ENCODE measurements at places on chromosomes 4 and X. TPM values are rescaled to one million over a fixed set of nuclear protein-coding genes. Genes with fewer than 3 reads are reported as not detected.

The UNC5C gene
- 0.89 TPM for polyA plus RNA-seq

The FATE1 gene
- polyA plus RNA-seq, result 1.8 TPM

The PNMA6A gene
- polyA plus RNA-seq, result 2.0 TPM

The FRAS1 gene
- polyA plus RNA-seq, result 5.8 TPM

The TLR10 gene
- polyA plus RNA-seq, result 0.37 TPM

The GIMD1 gene
- polyA plus RNA-seq, result not detected

The GPM6B gene
- 15.9 TPM for polyA plus RNA-seq

The CRLF2 gene
- not detected for polyA plus RNA-seq

The IBSP gene
- not detected for polyA plus RNA-seq

The FMR1 gene
- polyA plus RNA-seq, result 50.3 TPM

The SEL1L3 gene
- polyA plus RNA-seq, result 22.3 TPM

The SORBS2 gene
- 26.8 TPM for polyA plus RNA-seq

The COX7B2 gene
- not detected for polyA plus RNA-seq

GRCh38 chrX:47586043-47586787 lies 4.0 kb downstream of the TIMP1 start:
- DNase-seq, result no peak

DNA sequence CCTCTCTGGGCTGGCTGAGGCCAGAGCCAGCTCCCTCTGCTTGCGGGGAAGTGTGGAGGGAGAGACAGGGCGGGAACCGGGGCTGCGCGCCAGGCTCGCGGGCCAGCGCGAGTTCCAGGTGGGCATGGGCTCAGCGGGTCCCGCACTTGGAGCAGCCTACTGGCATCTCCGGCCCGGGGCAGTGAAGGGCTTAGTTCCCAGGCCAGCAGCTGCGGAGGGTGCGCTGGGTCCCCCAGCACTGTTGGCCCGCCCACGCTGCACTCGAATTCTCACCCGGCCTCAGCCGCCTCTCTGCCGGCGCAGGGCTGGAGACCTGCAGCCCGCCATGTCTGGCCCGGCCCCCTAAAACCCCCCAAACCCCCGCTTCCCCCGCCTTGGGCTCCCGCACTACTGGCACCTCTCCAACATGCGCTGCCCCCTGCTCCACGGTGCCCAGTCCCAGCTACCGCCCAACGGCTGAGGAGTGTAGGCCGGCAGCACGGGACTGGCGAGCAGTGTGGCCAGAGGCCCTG lies 33.8 kb upstream of the FAT4 start:
- DNase-seq, result no peak

DNA sequence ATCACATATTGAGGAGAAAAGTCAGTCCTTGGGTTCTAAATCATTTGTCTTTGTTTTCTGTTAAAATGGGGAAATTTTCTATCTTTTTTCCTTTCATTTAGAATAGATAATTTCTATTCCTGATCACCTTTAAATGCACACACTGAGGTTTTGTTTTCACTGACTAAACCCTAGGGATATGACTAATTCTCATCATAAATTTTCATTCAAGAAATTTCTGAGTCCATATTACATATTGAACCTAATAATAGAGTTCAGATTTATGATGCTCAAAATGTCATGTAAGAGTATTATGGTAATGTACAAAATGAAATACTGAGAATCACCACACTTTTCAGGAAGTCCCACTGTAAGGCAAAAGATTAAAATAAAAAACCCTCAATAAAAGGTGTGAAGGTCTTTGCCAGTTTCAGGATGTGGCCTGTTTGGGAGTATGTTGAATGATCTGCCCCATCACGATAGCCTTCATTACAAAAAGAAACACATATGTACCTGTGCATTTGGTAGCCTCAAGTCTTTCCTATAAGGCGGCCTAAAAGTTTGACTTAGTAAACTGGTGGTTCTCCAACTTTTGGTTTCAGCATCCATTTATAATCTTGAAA lies 49.4 kb downstream of the LEF1 start:
- DNase-seq, result no peak

- DNase-seq, result no peak
These were observed 126.1 kb downstream of the MGST2 start for GRCh38 chr4:139791681-139792080.

- DNase-seq, result no peak
These were observed 184.2 kb upstream of the HCCS start for GRCh38 chrX:10926891-10927290.

DNA sequence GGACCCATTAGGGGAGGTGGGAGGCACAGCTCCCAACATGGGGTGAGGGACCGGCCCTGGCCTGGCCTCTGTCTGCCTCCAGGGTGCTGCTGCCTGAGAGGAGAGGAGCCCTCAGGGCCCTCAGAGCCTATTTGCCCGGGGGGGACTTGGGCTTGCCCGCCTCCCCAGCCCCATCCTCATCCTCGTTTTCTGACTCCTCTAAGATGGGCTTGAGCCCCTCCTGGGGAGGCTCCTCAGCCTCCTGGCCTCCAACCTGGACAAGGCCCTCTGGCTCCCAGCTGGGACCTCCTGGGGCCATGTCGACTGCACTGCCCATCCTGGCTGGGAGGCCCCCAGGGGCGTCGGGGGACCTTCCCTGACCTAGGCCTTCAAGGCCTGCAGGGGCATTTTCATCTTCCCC lies 2.8 kb downstream of the PNMA6F start:
- no peak for DNase-seq

DNA sequence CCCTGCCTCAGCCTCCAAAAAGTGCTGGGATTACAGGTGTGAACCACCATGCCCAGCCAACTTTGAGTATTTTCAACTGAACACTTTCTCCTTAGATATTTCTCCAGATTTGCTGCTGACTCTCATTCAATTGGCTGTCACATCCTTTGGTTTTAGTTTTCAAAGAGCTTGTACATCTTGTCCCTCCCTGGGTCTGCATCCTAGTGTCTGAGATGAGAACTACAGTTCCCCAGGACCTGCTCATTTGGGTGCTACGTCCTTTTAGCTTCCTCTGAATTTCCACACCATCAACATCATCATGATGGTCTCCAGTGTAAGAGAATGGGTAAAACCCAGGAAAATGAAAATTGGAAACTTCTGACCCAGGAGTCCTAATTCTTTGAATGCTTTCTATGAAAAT lies 312.9 kb downstream of the NLGN4X start:
- DNase-seq, result no peak

DNA sequence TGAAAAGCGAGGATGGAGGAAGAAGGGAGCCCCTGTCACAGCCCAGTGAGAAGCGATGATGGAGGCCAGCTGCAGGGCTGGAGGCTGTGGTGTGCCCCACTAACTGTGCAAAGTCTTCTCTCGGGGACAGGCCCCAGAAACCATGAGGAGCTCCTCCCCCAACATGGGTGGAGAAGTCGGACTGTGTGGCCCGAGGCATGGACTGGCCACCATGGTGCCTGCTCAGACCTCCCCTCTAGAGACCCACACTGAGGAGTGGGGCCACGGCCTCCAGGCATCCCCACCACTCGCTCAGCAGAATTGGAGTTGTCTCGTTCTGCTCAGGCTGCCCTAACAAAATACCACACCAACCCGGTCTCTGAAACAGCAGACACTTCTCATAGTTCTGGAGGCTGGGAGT lies 12.2 kb upstream of the PDE6B start:
- no peak for DNase-seq

GRCh38 chr4:185904381-185904780 lies 92.4 kb upstream of the SORBS2 start:
- DNase-seq, result no peak

GRCh38 chr4:43275779-43276178 lies 383.3 kb downstream of the GRXCR1 start:
- no peak for DNase-seq

DNA sequence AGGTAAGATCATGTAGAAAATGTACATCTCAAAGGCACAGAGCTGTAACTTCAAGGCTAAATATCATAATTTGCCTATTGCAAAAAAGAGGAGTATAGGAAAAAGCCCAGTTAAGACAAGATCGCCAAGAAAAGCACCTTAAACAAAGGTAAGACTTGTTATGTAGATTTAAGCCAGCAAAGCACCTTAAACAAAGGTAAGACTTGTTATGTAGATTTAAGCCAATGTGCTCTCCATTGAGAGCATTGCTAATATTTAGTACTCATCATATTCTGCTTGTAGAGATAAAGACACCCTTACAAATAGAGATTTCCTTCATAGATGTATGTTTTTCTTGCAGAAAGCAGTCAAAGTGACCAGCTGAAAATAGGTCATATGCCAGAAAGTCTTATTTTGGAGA lies 115.8 kb downstream of the ADAM29 start:
- no peak for DNase-seq

DNA sequence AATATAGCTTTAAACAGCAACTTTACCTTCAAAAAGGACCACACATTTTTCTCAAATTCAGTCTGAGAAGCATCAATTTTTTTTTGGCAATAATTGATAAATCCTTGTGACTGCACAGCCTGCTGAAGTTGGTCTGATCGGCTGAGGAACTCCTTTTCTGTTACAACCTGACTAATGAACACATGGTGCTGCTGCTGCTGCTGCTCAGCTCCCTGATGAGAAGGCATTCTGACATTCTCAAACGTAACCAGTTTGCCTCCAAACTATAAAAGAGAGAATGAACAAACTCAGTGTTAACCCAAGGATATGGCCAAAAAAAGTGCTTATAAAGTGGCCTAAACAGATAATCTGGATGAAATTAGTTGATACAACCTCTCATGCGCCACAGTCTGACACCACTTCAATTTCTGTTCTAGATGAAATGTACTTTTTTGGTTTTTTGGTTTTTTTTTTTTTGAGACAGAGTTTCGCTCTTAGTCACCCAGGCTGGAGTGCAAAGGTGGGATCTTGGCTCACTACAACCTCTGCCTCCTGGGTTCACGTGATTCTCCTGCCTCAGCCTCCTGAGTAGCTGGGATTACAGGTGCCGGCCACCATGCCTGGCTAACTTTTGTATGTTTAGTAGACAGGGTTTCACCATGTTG lies 26.5 kb downstream of the SEC31A start:
- DNase-seq, result no peak

- DNase-seq, result no peak
These were observed 161.4 kb upstream of the FAM9B start for GRCh38 chrX:9195199-9195880.

DNA sequence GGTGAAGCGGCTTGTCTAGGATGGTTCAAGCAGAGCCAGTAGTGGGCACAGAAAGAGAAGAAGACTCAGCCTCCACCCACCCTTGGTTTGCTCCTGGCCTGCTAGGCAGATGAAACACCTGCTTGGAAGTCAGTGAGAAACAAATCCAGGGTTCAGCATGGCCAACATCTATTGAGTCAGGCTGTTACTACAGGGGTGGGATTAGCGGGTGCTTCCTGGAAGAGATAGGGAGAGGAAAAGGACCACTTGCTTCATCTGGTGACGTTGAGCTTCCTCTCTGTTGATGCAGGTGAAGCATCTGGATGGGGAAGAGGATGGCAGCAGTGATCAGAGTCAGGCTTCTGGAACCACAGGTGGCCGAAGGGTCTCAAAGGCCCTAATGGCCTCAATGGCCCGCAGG lies 3.0 kb downstream of the MAGED2 start:
- DNase-seq, result no peak

DNA sequence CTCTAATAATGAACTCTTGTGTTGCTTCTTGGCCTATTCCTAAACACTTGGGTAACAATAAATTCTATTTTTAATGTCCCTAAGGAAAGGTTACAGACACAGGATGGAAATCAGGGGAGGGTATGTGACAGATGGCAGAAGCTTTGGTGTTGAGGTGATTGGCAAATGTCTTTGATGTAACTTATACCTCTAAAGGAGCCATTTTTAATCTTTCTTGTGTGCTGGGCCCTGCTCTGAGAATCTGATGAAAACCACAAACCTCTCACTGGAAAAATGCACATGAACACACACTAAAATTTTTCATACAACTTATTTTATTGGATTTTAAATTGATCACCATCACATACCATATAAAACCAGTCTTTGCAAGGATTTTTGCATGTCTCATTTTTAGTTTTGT lies 17.7 kb downstream of the FRYL start:
- no peak for DNase-seq

- peak; percentile 64 for DNase-seq
These were observed 13.0 kb downstream of the PPP1R3F start for GRCh38 chrX:49282647-49283011.

DNA sequence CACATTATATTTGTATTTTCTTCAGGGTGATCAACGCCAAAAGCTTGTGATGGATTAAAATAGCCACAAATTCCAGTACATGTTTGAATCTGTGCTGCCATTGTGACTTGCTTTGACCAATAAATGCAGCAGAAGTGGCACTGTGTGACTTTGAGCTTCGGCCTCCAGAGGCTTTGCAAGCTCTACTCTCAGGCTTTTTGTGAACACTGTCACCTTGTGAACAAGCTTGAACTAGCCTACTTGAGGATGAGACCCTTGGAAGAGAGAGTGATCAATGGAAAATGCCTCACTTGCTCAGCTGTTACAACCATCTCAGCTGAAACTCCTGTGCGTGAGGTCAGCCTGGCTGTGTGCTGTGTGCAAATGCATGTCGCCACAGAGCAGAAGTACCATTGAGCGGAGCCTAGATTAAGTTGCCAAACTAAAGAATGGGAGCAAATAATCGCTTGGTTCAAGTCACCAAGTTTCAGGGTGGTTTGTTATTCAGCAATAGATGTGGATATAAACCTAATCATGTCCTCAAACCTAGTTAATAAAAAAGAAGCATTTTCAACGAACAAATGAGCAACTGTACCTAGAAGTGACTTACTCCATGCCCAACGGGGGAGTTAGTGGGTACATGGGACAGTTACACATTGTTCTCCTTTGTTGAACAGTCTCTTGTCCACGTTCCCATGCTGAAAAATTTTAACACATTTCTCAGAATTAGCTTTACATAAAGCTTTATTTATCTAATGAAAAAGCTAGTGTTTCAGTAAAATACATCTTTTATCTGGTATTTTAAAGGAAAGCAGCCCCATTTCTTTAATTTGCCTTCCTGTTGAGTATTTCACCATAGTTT lies 23.5 kb downstream of the NOA1 start:
- DNase-seq, result no peak

DNA sequence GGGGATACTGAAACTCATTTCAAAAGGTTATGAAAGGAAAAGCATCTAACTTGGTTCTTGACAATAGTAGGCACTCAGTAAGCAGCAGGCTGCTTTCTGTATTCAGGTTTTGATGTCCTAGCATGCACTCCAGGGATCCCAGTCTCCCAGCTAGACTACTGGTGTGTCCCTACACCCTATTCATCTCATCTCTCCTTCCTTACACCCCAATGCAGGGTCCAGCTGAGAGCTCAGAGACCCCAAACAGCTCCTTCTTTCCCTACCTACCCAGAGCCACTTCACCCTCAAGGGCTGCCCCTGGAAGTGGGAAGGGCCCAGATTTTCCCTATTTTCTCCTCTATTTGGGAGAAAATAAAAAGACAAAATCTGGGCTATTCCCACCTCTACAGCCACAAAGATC lies 1.6 kb upstream of the EFNB1 start:
- DNase-seq, result no peak

DNA sequence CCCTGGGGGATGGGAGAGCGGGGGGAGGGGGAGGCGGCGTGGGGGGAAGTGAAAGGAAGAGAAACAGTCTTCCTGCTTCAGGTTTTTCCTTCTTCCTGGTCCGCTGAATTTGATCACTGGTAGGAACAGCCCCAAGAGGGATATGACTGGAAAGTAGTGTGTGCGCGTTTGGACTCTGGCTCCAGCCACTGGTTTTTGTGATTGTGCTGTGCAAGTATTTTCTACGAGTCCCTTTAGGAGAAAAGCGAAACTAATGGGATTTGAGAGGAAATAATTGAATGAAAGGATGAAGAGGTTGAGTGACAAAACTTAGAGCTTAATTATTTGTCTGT lies 836 bp downstream of the PRRG1 start:
- DNase-seq, result no peak
